T1000 (cell line): ENCODE measurements at places on chromosomes 4 and X.

GRCh38 chrX:144006811-144007210 lies 122.9 kb downstream of the UBE2NL start:
- no peak for DNase-seq

- DNase-seq = no peak
These were observed 573.6 kb downstream of the PPP4R3C start for GRCh38 chrX:26889574-26889973.

GRCh38 chrX:12973561-12974304 lies 1.2 kb upstream of the TMSB4X start:
- DNase-seq = no peak

DNA sequence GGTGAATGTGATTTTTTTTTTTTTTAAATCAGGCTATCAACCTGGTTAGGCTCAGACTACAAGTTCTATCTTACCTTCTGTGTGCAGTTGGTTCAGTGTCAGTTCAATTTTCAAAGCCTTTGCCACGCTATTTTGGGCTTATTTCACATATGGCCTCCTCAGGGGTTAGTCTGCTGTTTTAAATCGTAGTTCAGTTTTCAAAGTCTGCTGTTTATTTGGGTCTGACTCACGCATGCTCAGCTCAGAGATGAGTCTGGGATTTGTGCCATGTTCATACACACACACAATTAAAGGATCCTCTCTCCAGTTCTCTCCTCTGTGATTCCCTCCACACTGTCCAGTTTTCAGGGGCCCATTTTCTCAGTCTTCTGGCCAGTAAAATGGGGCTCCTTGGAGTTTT lies 32.3 kb upstream of the ZFX start:
- DNase-seq = no peak

GRCh38 chr4:148831945-148832344 lies 389.7 kb upstream of the NR3C2 start:
- DNase-seq = no peak

DNA sequence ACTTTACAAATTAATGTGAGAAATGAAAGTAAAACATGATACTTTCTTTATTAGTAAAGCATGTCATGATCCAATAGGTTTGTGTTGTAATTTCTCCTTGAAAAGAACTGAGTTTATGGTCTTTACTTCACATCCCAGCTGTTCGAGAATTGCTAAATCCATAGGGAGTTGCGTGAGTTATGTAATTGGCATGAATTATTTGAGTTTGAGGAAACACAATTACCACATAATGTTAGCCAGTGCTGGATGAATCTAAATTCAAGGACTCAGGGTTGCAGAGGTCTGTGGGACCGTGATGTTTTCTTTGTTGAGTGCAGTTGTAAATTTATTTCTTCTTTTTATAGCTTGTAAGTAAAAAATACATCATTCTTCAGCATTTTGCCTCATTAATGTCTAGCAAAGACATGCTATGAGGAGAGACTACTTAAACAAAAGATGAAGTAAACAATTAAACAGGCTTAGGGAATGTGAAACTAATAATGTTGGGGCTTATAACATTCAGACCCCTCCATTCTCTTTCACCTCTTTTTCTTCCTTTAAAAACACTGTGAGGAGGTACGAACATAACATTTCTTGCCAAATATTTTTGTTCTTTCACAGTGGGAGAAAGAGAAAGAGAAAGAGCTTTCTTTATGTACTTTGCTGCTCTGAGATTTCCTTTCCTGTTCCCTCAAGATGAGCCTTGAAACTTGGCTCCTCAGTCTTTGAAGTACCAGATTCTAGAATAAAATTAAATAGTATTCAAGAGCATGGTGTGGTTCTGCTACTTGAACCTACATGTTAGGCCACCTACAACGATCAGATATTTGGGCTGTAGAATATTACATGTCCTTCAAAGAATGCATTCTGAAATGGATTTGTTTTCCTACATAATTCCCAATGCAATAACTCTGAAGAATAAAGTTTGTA lies 159.6 kb upstream of the ANK2 start:
- no peak for DNase-seq

DNA sequence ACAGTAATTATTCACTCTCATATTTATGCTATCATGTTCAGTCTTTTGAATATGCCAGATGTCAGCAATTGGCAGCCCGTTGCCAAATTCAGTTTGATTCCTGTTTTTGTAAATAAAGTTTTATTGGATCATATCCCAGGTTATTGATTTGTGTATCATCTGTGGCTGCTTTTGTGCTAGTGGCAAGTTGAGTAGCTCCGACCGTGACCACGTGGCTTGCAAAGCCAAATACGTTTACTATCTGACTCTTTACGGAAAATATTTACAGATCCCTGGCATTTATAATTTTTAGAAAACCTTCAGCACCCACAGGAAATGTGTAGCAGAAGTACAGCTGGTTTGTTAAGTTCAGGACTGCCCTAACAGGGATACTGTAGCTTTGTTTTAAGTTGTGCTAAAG lies 67.4 kb downstream of the VCX2 start:
- no peak for DNase-seq
